ENCODE measurements at places on chromosomes 3 and 15. TPM values are rescaled to one million over a fixed set of nuclear protein-coding genes. Genes with fewer than 3 reads are reported as not detected.

Gene MASP1
- not detected for total RNA-seq

Gene NDUFB5
- 54.3 TPM for total RNA-seq

Gene CDC25A
- total RNA-seq: 7.9 TPM

Gene SAMD7
- not detected for total RNA-seq

Gene KIF15
- 13.9 TPM for total RNA-seq

Gene SLC6A11
- not detected for total RNA-seq

Gene RABL3
- 7.1 TPM for total RNA-seq

Gene EPHA6
- total RNA-seq: not detected

Gene TARS3
- total RNA-seq: 7.6 TPM

Gene GPR62
- 0.49 TPM for total RNA-seq

Gene CLDND1
- total RNA-seq: 75.1 TPM

Gene CPOX
- total RNA-seq: 20.5 TPM

Gene CFAP100
- total RNA-seq: not detected

Gene UCN2
- total RNA-seq: 9.9 TPM

Gene ZBED2
- total RNA-seq: 20.5 TPM

Gene HHATL
- total RNA-seq: not detected

Gene MCF2L2
- 0.76 TPM for total RNA-seq

Gene ACTRT3
- 2.6 TPM for total RNA-seq

Gene TMEM158
- 20.9 TPM for total RNA-seq

Gene CRYBG3
- total RNA-seq: 5.2 TPM

Gene MFSD1
- total RNA-seq: 28.5 TPM

Gene SAMMSON
- not detected for total RNA-seq

Gene DNAJC19
- 25.7 TPM for total RNA-seq

Gene ANKRD63
- not detected for total RNA-seq

Gene NR1I2
- under 0.01 TPM for total RNA-seq

Gene SLC2A2
- 1.9 TPM for total RNA-seq

Gene GOLGA8O
- not detected for total RNA-seq

Gene RPSA
- 1,932 TPM for total RNA-seq

Gene VWA5B2
- total RNA-seq: 0.13 TPM

Gene CD86
- total RNA-seq: not detected

Gene PODXL2
- total RNA-seq: 13.0 TPM

Gene SLITRK3
- not detected for total RNA-seq

Gene CAMK2N2
- 0.16 TPM for total RNA-seq

Gene ERICH6
- total RNA-seq: not detected

All from mesangial cell (primary cell).